ENCODE measurements at places on chromosomes 6 and 20. TPM values are rescaled to one million over a fixed set of nuclear protein-coding genes. Genes with fewer than 3 reads are reported as not detected.

The PSMG4 gene
- 25.2 TPM for total RNA-seq

The ZNF335 gene
- 44.4 TPM for total RNA-seq

The PLAGL1 gene
- total RNA-seq = 18.3 TPM

The TRIM31 gene
- total RNA-seq = not detected

The NR2E1 gene
- total RNA-seq = not detected

The ZSCAN12 gene
- total RNA-seq = 9.9 TPM

The DNAAF9 gene
- 2.4 TPM for total RNA-seq

The CCND3 gene
- total RNA-seq = 382 TPM

The PPP1R3G gene
- 0.05 TPM for total RNA-seq

The C6orf118 gene
- total RNA-seq = not detected

The GABRR2 gene
- 1.9 TPM for total RNA-seq

The BMP2 gene
- 0.10 TPM for total RNA-seq

- DNase-seq = no peak
These were observed 82.3 kb downstream of the SYNE1 start for GRCh38 chr6:152554851-152555250.

DNA sequence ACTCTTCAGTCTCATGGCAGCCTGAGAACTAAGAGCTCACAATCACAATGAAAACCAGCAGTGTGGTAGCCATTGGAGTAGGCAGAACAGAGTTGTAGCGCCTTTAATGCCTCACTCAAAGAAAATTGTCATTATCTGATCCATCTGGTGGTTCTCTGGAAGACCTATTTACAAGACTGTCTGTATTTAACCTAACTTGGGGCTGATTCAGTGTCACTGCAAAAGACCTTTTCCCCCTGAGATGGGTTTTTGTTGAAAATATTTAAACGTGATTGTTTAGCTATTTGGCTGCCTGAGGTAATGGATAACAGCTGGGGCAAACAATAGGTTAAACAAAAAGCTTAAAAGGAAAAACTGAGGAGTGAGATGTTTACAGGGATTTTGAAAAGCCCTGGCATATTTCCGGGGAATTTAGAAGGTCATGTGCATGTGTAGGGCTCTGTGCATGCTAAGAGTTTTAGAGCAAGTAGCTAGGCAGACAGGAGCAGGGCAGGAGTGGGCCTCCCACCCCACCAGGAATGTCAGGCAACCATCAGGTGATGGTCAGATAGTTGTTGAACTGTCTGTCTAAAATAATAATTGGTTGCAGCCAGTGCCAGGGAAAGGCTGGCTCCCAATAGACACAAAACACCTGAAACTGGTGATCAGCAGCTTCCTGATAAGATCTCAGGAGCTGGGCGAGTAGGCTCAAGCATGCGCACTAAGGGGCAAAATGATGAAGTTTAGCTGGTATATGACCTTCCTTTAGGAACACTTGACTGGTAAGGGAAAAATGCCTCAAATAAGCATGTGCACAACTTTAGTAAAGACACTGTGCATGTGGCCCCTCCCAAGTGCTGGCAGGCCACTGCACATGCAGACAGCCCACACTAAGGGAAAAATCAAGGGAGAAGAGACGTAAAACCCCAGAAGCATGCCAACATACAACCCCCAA, 70.8 kb upstream of the AKIRIN2 start:
- no peak for DNase-seq

DNA sequence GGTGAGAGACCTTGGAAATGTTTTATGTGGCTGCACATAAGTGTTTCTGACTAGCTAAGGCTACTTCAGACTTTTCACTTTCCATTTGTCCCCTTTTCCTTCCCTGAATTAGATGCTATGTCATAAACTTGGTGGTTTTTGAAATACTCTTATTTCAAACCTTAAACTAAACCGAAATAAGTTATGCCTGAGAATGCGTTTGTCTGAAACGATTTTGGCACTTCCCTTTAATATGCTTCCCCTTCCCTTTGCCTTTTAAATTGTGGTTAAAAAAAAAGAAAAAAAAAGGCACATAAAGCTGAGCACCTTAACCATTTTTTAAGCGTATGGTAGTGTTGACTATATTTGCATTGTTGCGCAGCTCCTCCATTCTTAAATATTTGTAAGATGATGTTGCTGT, 14.3 kb downstream of the ZNF451 start:
- DNase-seq = no peak

DNA sequence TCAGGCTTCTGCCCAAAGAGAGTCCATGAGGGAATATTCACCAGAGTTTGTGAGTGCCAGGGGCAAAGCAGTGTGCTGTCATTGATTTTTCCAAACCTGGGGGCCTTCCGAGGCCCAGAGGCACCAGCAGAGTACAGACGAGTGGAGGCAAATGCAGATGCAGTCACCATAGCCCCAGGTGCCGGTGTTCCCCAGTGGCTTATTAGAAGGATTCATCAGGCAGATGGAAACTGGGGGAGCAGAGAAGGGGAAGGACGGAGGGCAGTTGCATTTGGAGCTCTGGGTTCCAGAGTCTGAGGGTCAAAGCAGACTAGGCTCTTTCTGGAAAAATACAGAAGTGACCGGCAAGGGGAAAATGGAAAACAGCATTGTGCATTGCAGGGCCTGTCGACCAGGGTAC, 184.2 kb downstream of the ANKRD60 start:
- DNase-seq = no peak

- DNase-seq = no peak
These were observed 30.5 kb upstream of the XRN2 start for GRCh38 chr20:21272679-21273078.

DNA sequence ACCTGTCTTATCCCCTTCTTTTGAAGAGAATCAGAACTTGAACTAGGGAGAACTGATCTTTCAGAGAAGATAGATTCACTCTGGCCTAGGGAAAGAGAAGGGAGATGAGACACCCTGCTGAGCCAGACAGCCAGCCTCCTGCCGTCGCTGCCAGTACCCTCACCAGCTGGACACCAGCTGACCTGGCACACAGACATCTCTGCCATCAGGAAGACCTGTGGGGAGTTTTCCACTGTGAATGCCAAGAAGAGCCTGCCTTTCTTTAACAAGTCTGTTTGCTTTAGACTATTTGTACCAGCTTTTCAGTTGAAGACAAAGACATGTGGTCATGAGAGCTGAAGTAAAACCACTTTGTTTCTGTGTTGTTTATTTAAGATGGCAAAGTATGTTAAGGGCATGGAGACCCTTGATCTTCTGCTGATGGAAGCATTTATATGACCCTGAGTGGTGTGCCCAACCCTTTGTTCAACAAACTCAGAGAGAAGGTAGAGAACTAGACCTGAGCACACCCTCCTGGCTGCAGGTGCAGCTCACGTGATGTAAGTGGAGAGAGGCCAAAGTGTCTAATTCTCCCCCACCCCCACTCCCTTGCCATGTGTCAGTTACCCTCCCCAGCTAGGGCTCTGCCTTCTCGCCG, 82.3 kb upstream of the SLC24A3 start:
- DNase-seq = no peak

DNA sequence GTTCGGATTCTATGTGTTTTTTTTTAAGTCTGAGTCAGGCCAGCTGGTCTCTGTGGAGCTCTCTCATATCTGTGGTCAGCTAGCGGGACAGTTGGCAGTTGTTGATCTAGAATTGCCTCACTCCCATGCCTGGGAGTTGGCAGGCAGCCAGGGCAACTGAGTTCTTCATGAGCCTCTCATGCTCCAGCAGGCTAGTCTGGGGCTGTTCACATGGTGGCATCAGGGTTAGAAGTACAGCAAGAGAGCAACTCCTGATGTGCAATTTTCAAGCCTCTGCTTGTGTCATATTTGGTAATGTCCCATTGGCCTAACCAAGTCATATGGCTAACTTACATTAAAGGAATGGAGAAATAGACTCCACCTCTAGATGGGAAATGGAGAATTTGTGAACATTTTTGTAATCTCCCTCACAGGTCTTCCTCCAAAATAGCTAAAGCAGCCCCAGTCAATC, 6.7 kb upstream of the IFT52 start:
- no peak for DNase-seq

DNA sequence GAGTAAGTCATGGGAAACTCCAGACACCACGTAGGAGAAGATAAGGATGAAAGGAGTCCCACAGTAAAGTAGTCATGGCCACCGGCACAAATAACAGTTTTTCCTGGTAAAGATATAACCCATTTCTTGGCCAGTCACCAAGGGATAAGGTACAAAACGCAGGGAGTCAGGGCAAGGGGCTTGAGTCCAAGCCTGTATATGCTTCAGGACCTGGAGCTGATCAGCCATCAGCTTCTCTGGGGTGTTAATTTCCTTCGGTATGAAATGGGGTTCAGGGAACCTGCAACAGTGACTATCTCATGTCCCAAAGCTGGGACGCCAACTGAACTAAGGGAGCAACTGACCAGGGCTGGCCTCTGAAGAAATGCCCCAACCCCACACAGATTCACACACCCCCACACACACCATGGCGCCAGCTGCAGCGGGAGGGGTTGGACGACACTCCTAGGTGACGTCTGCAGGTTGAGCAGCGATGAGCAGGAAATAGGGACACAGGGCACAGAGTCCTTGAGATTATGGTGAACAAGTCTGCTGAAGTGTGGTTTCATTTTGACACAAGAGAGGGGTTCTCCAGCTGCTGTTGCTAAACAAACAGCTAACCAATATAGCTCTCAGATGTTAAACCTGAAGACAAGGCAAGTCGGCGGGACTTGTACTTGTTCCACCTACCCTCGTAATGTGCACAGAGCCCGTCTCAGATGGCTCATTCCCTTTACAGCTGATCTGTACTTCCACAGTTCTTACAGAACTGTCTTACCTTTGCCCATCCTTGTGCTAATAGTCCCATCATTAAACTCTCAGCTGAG, 7.4 kb upstream of the ADTRP start:
- DNase-seq = no peak

- DNase-seq = no peak
These were observed 5.0 kb upstream of the GSTA3 start for GRCh38 chr6:52914516-52914915.

- no peak for DNase-seq
These were observed 184.8 kb upstream of the COL21A1 start for GRCh38 chr6:56432194-56432593.

DNA sequence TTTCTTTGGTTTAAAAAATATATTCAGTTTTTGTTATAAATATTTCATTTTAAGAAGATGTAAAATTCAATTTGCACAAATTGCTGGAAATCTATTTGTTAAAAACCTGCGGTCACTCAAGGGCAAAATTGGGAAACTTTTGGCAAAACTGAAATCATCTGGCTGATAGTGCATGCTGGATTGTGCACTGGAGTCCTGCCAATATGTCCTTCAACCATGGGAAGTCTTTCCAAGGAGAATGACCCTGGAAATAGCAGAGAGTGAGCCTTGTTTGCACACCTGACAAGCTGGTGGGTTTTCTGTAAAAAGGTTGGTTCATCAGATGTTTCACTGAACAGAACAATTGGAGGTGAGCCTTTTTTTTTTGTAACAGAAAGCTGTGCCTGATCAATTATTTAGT, 413.5 kb downstream of the BTBD3 start:
- no peak for DNase-seq

DNA sequence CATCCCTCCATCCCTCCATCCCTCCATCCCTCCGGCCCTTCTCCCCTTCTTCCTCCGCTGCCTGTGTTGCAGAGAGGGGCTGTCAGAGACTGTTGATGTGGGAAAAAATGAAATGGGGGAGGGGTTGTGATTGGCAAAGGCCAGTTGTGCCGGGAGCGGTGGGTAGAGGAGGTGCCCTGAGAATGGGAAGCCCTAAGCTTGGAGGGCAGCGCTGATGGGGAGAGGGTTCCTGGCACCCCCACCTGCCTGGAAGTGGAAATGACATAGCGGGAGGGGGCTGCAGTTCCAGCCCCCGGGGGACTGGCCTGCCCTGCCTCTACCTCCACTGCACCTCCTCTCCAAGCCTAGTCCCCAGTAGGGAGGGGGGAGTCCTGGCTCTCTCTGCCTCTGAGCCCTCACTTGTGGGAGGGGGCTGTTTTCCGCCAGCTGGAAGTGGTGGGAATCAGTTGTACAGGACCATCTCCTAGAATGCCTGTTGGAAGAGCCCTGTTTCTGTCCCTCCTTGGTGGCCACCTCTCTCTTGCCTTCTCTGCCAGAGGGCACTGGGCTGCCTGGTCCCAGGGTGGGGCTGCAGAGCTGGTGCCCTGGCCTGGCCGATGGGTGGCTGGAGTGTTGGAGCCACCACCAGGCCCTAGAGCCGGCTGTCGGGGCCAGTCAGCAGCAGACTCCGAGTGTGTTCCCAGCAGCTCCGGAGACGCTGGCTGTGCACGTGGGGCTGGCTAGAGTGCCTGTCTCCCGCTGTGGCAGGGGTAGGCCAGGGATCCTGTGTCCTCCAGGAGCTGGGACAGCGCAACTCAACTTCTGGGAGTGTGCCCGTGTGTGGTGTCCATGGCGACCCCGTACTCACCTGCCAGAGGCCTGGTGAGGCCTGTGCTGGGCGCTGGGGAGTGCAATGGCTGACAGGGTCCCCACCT, 1.5 kb downstream of the DLGAP4 start:
- no peak for DNase-seq

GRCh38 chr6:57127763-57128162, 37.8 kb downstream of the ZNF451 start:
- no peak for DNase-seq

- peak; percentile 60 for DNase-seq
These were observed 153.5 kb downstream of the DLL1 start for GRCh38 chr6:170137176-170137891.

GRCh38 chr6:2853769-2854395, 12.2 kb upstream of the SERPINB1 start:
- peak; percentile 91 for DNase-seq

DNA sequence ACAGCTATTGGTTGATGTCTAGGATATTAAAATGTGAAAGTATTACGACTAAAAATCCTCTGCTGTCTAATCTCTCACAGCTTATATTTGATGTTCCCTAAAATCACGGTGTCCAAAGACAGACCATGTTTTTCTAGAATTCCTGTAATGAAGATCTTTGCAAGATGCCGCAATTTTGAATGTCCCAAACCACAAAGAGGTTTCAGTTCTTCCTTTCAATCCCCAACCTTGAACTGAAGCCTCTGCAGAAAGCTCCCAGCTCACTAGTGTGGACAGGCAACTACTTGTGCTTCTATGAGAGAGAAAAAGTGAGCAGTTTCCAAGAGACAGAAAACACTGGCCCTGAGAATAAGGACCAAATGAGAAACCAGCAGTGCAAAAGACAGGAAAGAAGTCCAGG, 370.1 kb downstream of the FOXA2 start:
- no peak for DNase-seq

- no peak for DNase-seq
These were observed 114.8 kb downstream of the DST start for GRCh38 chr6:56527934-56528333.
